Stimulated activated CD4-positive, alpha-beta T cell treated with anti-CD3 and anti-CD28 coated beads, Interleukin-1b, Interleukin-23, amount 100 ng/mL, for 1 hour (primary cell): ENCODE measurements at places on chromosomes 1 and 21.

DNA sequence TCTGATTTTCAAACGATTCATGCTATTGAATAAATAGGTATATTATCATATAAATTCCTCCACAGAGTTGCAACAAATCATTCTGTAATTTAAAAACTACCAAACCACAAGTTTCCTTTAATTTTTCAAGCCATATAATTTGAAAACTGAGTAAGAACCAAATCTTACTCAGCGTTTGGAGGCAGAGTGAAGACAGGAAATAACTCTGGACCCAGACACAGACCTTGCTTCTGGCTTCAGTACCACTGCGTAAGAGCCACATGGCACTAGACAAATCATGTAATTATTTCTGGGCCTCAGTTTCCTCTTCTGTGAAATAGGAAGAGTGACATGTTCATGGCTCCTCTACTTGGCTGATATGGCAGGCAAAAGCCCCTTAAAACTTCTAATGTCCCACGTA lies 82.4 kb downstream of the SMYD2 start:
- no peak for DNase-seq

GRCh38 chr1:183218971-183219615 lies 33.0 kb downstream of the LAMC2 start:
- peak; percentile 13 for DNase-seq

DNA sequence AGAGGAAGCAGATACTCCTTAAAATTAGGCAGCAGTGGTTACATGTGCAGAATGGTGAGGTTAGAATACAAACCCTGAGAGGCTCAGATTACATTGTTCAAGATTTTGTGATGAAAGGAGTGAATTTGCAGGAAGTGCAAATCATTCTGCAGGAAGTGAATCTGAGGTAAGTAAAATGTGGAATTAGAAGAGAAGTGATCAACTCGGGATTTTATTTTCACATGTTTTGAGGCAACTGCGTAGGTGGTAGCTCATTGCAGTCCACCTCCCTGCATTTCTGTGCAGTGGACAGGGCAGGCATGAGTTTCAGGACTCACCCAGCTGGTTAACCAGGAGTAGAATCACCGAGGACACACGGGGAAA lies 2.1 kb upstream of the PLA2G2C start:
- DNase-seq: no peak

GRCh38 chr1:12201352-12202189 lies 28.3 kb upstream of the VPS13D start:
- no peak for DNase-seq

GRCh38 chr1:57163325-57163724 lies 197.5 kb upstream of the C8B start:
- DNase-seq: no peak

DNA sequence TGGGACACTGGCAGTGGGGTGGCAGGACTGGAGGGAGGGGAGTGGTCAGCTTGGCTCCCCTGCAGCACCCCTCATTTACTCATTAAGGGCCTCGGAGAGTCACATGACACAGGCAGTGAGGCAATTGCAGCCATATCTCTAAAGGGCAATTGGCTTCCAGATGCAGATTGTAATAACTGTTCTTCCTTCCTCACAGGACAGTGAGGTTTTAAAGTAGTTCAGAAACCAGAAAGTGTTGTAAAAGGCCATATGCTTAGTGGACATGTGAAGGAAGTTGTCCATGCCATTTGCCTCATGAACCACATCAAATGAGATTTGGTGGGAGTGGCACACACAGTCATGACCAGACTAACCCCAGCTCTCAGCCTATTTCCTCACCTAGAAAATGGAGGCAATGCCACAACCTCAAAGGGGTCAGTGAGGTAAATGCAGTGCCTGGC lies 11.1 kb downstream of the MTX1 start:
- no peak for DNase-seq

DNA sequence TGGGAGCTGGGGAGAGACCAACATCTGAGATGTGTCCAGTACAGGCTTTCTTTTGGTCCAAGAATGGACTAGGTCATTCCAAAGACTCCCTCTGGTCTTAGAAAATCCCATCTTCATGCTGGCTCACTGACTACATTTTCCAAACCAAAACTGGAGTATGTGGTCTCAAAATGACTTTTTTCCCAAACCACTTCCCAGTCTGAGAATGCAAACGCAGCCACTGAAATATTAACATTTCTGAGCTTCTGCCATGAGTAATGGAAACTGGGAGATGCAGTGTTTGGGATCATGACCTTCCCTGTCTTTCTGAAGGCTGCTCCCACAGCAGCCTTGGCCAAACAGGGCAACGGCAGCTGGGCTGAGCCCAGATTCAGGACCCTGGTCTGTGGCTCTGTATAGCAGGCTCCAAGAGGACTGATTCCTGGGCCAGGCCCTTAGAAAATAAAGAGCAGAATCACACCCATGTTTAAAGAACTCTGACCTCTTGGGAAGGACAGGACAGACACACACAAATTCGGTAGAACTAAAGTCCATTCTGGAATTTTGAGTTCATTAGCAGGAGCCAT lies 62.1 kb upstream of the CNTN2 start:
- DNase-seq: no peak

DNA sequence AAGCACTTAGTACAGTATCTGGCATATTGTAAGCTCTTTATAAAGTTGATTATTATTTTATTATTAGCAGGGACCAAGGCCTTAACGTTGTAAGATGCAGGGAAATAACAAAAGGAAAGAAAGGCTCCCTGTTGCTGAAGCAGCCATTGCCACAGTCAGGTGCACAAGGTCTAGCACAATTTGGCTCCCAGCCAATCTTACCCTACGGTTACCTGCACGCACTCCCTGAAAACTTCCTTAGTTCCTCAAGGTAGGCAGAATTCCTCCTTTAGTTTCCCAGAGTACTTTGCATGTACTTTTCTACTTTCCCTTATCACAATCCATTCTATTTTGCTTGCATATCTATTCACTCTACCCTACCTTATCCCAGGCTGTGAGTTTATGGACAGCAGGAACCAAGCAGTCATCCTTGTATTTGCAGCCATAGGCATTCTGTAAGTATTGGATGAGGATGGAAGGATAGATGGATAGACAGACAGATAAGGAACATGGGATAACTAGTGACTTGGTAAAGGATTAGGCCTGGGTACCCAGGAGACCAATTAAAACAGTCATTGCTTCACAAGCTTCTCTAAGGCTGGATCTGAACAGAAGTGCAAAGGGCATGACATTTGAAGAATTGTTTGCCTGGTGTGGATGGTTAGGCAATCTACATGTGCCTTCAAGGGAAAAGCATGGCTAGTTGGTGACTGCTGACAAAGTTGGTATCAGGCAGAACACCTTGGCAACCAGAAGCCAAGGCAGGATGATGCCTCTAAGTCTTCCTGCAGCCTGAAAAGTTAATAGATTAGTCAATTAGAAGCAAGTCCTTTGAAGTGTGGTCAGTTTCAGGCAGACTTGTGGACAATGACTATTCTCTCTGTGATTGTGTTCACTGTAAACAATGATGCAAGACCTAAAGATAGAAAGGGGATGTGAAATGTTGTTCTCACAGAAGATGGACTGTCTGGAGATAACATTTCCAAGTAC lies 20.8 kb upstream of the JAK1 start:
- DNase-seq: no peak

- no peak for DNase-seq
Measured at GRCh38 chr1:107122225-107122624, 18.6 kb upstream of the NTNG1 start.

DNA sequence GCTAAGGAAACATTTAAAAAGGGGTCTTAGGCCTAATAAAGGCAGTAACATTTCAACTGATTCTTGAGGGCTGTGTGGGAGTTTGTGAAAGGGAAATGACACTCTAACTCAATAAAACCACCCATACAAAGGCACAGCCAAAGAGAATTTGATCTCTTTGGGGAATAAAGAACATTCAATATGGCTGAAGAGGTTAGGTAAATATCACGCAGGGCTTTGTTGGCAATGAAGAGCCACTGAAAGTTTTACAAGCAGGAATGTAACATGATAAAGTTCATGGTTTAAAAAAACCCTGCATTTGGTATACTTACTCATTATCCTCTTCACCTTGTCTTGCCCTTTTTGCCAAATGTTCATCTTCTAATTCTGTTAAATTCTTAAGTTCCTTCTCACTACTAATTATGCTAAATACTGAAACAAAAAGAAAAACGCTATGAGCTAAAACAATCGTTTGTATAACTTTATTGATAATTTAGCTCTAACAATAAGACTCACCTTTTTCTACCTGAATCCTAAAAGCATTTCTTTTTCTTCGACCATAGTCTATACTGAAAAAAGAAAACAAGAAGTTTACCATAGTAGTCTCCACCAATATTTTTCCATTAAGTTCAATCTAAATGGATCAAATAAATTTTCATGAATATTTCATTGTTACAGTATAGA lies 12.5 kb downstream of the NVL start:
- no peak for DNase-seq

DNA sequence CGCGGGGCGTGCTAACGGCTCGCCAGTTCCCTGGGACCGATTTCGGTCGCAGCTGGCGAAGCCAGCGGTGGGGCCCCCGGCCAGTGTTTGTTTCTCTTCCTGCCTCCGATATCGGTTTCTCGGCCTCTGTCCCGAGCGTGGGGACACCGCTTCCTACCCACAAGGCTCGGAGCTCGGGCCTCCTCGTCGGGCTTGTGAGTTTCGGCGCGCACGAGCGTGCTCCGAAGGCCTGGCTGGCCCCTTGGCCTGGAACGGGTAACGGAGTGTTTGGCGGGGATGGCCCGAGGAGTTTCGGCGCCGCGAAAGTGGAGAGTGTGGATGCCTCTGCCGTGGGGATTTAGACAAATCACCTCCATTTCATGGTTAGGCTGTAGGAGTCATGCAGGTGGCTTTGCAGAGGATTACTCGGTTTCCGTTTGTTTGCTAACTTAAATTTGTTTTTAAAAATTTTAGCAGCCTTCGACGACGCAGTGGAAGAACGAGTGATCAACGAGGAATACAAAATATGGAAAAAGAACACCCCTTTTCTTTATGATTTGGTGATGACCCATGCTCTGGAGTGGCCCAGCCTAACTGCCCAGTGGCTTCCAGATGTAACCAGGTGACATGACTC lies 559 bp downstream of the RBBP4 start:
- DNase-seq: no peak

DNA sequence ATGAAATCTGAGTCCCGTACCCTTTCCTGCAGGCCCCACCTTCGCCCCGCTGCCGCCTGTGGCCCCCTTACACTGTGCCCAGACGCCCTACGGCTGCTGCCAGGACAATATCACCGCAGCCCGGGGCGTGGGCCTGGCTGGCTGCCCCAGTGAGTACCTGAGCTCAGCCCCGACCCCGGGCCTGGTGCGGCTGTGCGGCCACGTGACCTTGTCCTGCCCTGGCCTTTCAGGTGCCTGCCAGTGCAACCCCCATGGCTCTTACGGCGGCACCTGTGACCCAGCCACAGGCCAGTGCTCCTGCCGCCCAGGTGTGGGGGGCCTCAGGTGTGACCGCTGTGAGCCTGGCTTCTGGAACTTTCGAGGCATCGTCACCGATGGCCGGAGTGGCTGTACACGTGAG lies 25.2 kb downstream of the AGRN start:
- no peak for DNase-seq

DNA sequence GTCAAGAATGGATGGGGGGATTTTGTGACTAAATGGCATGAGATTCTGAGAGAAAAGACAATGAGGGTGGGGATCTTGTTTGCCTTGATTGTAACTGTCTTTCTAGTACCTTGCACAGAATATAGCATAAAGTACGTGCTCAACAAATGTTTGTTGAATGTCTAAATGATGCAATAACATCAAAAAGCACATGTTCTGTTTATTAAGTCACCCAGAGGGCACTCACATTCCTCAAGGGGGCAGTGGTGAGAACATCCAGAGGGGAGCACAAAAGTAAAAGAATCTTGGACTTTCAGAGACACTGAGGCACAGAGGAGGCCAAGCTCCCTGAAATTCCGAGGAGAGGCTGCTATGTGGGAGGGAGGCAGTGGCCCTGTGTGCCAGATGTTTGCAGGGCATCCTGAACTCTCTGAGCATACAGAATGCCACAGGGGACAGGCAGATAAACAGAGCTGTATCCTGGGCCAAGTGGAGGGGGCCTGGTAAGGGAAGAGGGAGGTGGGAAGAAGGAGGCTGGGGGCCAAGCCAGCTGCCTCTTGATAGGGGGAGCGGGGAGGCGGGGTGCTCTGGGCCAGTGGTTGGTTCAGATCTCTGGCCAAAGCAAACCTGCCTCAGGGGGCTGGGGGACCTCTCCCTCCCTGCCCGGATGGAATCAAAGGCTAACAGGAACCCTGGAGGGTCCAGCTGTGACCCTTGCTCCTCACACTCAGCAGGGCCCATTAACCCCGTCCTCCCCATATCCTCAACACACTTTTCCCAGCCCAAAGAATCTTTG lies 6.5 kb upstream of the ATP1A2 start:
- DNase-seq: no peak

DNA sequence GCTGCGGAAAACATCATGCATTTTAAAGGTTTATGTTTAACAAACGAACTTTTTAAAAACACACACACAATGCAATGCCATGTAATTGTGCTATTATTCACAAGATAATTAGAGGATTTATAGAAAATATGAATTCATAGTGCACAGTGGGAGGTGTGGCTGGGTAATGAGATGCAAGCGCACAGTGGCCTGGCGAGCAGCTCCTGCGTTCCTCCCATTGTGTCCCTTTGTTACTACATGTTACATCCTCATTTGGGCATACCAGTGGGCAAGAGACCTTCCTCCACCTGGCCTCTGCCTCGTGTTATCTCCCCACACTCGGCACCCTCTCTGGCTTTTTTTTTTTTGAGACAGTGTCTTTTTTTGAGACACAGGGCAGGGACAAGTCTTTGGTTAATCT lies 30.0 kb upstream of the TENT5B start:
- DNase-seq: no peak

- no peak for DNase-seq
Measured at GRCh38 chr1:208045463-208046260, 134.7 kb upstream of the CD34 start.

DNA sequence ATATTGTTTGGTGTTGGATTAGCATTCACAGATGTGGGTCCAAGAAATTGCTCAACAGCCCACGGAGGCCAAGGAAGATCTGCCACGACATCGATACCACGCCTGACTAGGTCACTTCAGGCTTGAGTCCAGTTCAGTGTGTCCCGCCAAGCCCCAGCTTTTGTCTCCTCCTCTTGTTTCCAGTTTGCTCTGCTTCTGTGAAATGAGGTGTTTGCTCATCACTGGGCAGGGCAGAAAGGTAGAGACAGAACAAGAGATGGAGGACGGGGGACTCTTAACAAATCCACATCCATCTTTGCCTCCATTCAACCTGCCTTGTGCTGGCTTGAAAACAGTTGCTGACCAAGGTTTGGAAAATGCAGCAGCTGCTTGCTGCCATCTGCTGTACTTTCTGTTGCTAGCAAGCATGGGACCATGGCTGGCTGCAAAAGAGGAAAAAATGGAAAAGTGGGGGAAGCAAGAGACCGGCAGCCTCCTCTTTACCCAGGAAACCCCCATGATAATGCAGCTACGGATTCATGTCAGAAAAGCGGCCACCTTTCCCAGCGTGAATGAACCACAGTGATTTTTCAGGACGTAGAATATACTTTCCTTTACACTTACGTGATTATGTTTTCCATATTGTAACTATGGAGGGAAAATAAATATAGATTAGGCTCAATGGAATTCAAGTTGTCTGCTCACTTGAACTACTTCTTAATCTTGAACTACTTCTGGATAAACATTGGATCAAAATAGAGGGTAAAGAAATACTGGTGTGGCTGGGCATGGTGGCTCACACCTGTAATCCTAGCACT lies 80.2 kb upstream of the GREM2 start:
- no peak for DNase-seq

- no peak for DNase-seq
Measured at GRCh38 chr1:25615563-25616094, 962 bp upstream of the MAN1C1 start.

- no peak for DNase-seq
Measured at GRCh38 chr21:16532840-16533239, 803.1 kb downstream of the USP25 start.

- DNase-seq: no peak
Measured at GRCh38 chr1:175268720-175269119, 76.1 kb upstream of the KIAA0040 start.
